ENCODE measurements at places on chromosomes 2 and 18.
A peak's percentile ranks its signal among the peaks of the same experiment; 100 is the strongest.

DNA sequence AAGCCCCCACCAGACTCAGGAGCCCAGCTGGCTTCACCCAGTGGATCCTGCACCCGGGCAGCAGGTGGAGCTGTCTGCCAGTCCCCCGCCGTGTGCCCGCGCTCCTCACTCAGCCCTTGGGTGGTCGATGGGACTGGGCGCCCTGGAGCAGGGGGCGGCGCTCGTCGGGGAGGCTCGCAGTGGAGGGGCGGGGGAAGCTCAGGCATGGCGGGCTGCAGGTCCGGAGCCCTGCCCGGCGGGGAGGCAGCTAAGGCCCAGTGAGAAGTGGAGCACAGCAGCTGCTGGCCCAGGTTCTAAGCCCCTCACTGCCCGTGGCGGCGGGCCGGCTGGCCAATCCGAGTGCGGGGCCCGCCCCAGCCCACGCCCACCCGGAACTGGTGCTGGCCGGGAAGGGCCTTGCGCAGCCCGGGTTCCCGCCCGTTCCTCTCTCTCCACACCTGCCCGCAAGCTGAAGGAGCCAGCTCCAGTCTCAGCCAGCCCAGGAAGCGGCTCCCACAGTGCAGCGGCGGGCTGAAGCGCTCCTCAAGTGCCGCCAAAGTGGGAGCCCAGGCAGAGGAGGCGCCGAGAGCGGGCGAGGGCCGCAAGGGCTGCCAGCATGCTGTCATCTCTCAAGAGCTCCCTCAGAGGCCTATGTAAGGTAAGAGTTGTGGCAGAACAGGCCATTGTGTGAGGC lies 1307.8 kb upstream of the TMEFF2 start:
- no peak for DNase-seq

DNA sequence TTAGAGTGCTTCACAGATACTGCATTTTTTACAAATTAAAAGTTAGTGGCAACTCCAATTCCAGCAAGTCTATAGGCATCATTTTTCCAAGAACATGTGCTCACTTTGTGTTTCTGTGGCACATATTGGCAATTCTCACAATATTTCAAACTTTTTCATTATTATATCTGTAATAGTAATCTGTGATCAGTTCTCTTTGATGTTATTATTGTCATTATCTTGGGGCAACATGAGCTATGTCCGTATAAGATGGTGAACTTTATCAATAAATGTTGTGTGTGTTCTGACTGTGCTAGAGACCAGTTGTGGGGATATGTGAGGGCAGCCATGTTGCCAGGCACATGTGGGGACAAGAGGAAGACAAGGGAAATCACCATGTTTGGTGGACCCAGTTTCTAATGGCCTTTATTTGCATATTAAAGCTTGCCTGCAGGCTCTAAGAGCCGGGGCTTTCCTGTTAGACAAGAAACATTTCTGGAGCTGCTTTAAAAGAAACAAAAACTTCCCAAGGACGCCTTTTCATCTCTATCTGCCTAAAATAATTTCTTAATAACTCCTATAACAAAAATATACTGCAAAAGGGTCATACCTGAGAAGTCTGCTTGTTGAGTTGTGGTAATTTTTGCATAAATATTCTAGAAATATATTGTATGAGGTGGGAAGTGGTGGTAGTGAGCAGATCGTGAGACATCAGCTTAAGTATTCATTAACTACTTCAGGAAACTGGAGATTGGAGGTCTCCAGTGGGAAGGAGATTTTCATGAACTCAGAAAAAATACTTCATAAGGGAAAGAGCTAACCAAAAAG lies 37.2 kb downstream of the KYNU start:
- DNase-seq = no peak

DNA sequence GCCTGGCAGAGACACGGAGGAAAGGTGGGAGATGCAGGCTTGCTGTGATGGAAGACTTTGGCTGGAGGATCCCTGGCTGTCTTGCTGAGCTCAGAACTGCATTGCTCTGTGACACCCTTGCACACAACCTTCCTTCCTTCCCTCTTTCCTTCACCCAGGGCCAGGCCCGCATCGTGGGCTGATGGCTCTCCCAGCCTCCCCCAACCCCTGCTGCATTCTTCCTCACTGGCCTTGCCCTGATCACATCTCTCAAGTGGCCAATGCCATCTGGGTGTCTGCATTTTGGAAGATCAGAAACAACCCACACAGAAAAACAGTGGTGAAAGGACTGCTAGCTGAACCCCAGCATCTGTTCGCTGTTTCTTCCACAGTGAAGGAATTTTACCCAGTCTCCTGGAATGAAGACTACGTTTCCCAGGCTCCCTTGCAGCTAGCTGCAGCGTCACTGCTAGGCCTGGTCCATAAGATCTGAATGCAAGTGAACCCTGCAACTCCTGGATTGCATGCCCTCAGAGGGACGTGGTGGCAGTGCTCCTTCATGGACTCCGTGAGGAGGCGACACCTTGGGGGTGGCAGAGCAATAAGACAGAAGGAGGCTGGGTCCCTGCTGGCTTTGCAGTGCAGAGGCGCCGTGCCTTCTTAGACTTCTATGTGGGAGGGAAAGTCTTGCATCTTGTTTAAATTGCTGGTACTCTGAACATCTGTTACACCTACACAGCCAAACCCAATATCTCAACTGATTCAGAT lies 78.9 kb upstream of the YWHAQ start:
- DNase-seq = no peak

DNA sequence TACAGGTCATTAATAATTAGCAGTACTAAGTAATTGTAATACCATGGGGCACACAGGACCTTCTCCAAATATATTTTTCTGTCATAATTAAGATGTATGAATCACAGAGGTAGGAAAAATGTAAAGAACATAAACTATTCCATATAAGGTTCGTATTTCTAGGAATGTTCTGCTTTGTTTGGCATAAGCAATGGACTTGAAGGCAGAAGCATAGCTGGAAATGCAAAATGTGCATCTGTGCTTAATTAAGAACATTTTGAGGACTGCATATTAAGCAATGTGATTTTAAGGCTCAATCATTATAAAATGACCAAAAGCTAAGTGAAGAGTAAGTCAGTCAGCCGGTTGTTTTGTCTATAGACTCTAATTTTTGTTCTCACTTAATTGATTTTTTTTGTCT lies 123.2 kb downstream of the RBM43 start:
- DNase-seq = no peak

GRCh38 chr2:38037757-38038621 lies 38.0 kb downstream of the CYP1B1 start:
- no peak for DNase-seq

- DNase-seq = peak; percentile 21
Measured at GRCh38 chr2:209334188-209335017, 89.4 kb upstream of the MAP2 start.

GRCh38 chr2:239025951-239026461 lies 178.1 kb downstream of the TWIST2 start:
- DNase-seq = no peak

- no peak for DNase-seq
Measured at GRCh38 chr2:177258059-177258458, 6.5 kb downstream of the NFE2L2 start.

Measured in Kasumi-1 (cell line).